H9 (cell line): ENCODE measurements at places on chromosomes 2 and 18.
A peak's percentile ranks its signal among the peaks of the same experiment; 100 is the strongest.

- no peak for DNase-seq
These were observed 693.1 kb downstream of the DCC start for GRCh38 chr18:53033128-53033527.

DNA sequence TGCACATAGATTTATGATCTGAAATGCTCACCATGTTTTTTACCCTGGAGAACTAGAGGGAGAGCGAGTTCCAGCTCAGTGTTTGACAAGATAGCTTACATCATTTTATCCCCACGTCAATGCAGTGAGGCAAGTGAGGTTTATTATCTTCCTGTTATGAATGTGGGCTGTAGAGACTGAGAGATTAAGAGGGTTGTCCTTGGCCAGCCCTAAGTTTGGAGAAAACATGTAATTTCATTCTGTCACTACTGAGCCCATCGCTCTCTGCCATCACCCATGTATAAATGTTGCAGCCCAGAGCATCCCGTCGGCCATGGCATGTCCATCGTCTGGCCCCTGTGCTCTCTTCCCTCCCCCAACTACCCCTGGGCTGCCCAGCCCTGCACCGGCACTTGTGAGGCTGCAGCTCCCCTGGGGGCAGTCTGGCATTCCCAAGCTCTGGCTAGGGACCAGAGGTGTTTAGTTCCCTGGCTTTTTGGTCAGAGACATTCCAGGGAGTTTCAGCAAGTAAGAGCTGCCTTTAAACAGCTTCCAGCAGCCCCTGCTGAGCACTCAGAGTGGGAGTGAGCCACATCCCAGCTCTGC lies 136.7 kb downstream of the ANTXR1 start:
- peak; percentile 62 for DNase-seq

DNA sequence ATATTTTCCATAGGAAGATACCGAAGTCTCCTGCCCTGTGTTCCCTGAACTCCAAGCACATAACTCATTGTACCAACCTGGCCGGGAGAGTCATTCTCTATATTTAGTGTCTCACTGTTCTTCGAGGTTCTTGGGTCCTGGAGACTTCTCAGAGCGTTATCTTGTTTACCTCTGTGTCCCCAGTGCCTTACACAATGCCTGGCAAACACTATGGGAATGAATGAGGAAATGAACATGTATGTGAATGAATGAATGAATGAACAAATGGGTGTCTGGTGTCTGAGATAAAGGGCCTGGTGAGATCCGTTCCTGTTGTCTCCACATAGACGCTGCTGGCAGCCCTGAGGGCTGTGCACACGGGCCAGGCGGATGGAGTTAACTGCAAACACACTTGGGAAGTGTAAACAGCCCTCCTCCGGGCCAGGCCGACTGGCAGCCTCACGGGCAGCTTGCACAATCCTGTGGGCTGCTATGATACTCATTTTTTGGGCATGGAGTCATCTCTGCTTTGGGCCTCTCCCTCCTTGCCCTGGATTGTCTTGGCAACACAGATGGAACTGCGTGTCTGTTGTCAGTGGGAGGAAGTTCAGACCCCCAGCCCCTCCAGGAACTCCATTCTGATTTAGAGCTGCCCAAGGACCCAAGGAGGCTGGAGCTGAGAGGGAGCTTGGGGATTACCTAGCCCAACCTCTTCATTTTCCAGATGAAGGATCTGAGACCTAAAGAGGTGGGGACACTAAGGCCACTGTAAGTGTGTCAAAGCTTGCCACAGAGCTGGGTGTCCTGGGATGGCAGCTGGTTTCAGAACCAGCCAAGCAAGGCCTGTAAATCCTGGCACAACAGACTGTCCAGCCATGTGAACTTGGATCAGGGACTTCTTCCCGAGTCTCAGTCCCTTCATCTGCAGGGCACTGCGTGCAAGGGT lies 124.4 kb downstream of the INHBB start:
- DNase-seq = no peak

DNA sequence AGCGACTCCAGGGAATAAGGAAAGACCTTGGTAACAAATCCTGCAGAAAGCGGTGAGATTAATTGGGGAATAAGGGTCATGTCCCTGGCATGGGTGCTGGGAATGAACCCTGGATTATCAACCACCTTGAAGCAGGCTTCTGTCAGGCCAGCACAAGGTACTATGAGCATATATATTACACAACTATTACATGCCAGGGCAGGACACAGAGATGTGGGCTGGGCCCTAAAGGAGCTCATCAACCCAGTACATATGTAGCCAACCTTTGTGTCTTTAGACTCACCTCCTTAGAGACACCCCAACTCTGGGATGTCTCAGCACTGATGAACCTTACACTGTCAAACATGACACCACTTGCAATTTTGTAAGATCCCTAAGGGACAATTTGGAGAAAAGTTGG lies 3.4 kb downstream of the SFXN5 start:
- DNase-seq = no peak

- DNase-seq = no peak
These were observed 73.9 kb downstream of the VSNL1 start for GRCh38 chr2:17614174-17614930.
